Urinary bladder (tissue), 4 donors: ENCODE measurements at places on chromosomes 16 and 17. TPM values are rescaled to one million over a fixed set of nuclear protein-coding genes. Genes with fewer than 3 reads are reported as not detected.

Gene HOXB3
- 6.1 TPM for polyA plus RNA-seq

Gene PLXDC1
- polyA plus RNA-seq, result 7.1 TPM

Gene NECAB2
- polyA plus RNA-seq, result 0.20 TPM

Gene GALR2
- 0.09 TPM for polyA plus RNA-seq
